B cell (primary cell): ENCODE measurements at places on chromosomes 7 and 10.

DNA sequence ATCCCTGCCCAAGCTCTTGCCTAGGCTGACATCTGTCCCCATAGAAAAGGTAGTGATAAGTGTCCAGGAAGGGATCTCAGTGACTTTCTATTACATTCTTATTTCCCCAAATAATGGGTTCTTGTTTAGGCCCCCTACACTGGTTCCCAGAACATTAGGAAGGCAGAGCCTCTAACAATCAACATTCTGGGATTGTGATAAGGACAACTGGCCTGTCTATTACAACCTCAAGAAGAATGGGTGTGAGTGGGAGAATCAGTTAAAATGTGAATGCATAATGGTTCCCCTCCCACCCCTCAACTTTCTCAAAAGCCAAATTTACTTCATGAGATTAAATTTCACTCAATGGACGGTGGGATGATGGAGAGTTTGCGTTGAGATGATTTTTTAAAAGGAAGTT is 6.4 kb upstream of the ANKRD1 start:
- no peak for DNase-seq

GRCh38 chr7:79436378-79436777 is 17.1 kb downstream of the MAGI2 start:
- no peak for DNase-seq

GRCh38 chr10:31146491-31147209 is 115.0 kb upstream of the ZNF438 start:
- DNase-seq: no peak

DNA sequence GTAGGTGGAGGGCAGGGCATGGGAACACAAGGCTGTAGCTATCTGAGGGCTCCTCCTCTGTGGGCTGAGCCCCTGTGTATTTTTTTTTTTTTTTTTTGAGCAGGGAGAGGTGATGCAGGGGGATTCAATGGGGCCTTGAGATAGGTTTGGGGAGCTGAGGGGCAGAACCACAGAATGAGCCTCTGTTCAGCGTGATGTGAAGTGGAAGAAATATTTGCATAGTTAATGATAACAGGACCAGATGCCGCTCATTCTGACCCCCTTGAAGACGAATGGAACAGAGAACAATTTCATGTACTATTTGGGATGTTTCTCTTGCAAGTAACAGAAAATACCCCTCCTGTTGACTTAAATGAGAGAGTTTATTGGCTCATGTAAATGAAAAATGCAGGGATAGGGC is 69.7 kb upstream of the EMX2 start:
- DNase-seq: no peak

DNA sequence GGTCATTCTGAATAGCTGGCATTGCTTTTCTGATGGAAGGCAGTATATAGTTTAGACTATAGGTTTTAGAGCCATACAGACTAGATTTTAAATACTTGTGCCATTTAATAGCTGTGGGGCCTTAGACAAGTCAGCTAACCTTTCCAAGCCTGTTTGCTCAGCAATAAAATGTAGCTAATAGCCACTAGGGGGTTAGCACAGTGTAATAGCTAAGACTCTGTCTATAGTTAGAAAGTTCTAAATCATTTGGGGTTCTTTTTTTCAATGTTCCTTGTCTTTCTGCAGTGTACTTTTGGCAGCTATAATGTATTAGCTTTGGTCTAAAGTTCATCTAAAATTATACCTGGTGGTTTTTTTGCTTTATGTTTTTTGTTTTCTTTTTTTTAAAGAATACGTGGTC is 7.5 kb upstream of the KIFBP start:
- no peak for DNase-seq

GRCh38 chr10:69360485-69361302 is 56.0 kb downstream of the TACR2 start:
- DNase-seq: no peak

DNA sequence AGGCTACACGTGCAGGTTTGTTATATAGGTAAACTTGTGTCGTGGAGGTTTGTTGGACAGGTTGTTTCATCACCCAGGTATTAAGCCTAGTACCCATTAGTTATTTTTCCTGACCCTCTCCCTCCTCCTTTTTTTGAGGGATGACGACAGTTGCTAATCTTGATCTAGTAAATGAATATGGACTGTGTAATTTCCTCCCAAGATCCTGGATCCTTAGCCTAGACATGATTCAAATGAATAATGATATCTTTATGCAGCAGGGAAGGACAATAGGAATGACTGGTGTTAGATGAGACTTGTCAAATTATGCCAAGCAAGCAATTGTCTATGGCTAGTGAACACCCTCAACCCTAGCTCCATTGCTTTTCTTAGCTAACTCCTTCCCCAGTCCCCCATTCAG is 156.2 kb downstream of the PLPP4 start:
- no peak for DNase-seq

GRCh38 chr10:91690996-91691676 is 58.3 kb upstream of the PPP1R3C start:
- no peak for DNase-seq

DNA sequence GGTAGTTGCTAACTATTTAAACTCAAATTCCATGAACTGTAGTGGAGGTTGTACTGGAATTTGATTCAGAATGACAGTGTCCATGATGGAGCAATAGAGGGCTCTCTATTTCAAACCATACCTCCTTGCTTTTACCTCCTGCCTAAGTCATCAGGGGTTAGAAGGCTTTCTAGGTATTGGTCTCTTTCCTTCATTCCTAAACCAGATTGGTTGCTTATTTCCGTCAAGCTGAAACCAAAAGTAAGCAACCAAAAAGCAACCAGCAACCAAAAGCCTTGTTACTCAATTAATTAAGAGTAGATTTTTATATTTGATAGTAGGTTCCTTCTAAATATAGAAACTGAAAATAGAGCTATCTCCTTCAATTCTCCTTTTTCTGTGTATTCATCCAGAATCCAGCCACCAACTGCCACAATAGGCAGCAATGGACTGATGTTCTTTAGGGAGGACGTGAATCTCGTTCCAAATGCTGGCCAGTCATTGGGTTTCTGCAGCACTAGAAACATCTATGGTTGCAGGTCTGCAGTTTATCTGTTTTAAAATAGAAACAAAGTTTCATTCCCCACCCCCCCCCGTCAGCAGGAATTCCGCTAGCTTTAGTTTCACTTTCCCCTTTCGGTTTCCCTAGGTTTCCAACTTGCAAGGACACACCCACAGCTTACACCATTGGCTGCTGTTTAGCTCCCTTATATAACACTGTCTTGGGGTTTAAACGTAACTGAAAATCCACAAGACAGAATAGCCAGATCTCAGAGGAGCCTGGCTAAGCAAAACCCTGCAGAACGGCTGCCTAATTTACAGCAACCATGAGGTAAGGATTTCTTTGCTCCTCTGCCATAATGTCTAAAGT is at the start of gene IFIT1:
Gene IFIT1, plus strand, starts transcription at position 717 of the 850 bp plus-strand sequence. Its CDS starts 90 bp downstream, at position 807.
- DNase-seq: peak; percentile 78

DNA sequence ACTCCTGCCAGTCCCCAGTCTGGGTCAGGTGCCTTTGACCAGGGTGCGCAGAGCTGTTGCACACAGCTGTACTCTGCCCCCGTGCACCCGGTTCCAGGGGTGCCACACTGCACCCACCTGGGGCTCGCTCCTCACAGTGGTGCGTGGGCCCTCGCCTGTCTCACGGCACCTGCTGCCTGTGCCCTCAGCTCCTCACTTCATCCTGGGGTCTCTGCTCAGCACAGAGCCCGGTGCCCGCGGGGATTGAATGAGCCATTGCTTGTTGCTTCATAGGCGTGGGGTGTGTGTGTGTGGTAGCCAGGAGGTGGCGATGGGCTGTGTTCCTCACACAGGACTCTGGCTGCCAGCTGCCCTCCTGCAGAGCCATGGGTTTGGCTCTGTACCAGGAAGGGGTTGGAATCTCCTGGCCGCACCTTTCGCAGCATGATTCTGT is 18.5 kb downstream of the EIF3B start:
- DNase-seq: no peak

- DNase-seq: no peak
Measured at GRCh38 chr7:66143876-66144332, 29.3 kb downstream of the CRCP start.

DNA sequence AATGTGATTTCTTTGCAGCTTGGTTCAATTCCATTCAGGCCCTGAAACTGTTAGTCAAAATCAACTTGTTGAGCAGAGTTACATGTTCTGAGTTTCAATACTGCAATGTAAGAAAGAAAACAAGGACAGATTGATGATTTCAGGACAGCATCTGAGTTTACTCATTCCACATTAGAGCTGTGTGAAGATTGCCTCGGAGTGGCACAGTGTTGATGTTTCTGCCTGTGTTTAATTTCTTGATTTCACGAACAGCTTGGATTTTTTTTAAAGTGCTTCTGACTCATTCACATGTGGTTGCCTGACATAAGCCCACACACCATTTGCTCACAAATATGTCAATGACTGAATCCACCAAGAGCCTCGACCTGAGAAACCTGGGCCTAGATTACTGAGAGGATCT is 101.2 kb upstream of the PARD3 start:
- DNase-seq: no peak

DNA sequence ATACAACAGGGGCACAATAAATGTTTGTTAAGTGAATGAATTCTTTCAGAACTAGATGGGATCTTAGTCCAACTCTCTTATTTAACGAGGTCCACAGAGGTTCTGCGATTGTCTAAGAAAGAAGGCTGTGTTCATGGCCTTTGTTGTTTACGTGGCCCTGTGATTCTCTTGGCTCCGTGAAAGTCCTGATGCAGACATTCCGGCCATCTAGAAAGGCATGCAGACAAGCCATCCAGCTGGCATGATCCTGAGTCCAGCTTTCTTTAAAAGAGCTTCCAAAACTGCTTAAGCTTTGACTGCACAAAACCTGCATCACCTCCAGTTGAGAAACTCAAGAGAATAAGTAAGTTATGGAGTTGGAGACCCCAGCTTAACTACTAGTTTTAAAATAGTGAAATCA is 26.0 kb downstream of the EGFR start:
- no peak for DNase-seq

DNA sequence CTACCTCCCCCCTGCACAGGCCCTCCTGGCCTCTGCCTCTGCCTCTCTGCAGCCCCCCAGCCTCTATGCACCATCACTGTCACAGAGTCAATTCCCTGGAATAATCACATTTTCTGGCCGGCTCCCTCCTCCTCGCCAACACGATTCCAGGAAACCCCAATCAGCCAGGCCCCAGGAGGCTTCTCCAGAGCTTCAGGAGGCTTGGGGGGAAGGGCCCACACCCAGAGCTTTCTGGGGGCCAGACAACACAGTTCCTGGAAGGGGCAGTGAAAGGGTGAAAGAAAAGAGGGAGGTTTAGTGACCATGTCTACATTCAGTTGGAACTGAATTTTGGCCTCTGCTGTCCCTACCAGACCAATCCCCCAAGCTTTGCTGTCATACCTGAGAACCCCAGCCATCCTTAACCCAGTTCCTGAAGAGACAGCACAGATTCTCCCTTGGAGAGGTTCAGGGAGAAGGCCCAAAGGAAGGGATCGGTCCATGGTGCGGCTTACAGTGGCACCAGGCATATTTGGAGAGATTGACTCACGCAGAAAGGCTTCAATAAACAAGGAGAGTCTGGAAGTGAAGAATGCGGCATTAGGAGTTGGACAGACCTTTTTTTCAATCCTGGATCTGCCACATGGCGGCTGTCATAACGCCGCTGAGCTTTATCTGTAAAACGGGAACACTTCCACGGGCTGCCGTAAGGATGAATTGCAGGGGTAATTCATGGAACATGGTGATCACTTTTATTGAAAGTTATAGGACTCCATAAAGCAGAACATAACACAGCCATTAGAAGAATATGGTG is 89.0 kb downstream of the NEURL1 start:
- no peak for DNase-seq

- no peak for DNase-seq
Measured at GRCh38 chr7:27961255-27961654, 219.3 kb downstream of the JAZF1 start.

DNA sequence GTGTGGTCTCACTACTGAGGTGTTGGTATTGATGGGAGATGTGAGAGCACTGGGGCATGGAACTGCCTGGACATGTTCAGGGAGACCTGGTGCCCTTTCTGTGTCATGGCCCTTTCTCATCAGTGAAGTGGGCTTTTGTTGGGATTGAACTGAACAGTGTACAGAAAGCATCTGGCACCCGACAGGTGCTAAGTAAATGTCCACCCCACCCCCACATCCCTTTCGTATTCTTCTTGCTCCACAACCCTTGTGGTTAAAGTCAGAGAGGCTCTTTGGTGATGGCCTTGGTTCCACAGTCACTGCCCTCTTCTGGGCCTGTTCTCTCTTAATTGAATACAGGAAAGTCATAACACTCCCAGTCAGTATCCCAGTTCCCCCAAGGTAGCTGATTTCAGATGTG is 5.4 kb downstream of the NOM1 start:
- no peak for DNase-seq

DNA sequence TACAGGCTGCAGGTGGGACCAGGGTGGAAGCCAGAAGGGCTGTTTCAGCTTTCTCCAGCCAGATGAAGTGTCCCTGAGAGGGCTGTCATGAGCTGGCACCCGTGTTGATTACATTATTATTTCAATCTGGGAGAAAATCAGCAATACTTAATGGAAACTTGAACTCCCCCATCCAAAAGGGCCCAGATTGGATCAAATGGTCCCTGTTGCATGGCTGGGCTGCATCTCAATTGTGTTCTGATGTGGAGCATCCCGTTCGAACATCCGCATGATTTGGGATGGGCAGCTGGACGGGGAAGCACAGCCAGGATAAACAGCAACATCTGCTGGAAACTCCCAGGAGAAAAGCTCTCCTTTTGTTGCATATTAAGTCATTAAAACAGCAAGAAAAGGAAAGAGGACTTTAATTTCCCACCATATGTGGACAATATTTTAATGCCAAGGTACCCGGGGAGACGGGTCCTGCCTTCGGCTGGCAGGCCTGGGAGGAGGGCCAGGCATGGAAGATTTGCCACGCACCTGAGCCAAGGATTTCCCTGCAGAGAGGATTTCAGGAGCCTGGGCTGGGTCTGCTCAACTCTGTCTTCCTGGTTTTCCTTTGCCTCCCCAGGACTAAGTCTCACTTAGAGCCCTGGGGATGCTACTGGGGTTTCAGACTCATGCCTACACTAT is 52.4 kb downstream of the NPTX2 start:
- DNase-seq: no peak

DNA sequence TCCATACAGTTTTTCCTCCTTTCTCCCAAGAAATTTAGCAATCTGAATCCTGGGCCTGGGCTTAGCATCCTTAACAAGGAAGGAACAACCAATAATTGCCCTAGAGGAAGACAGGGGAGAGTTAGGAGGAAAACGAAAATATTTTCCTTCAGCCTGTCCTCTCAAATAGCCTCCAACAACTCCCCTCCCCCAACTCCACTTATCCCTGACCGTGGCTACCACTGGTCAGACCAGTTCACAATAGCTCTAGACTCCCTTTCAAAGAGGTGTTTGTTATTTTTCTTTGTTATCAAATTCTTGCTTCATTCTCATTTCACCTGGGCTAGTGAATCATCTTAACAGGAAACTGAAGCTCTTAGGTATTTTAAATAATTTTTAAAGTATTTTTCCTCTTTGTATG is 114.1 kb downstream of the CPED1 start:
- no peak for DNase-seq

DNA sequence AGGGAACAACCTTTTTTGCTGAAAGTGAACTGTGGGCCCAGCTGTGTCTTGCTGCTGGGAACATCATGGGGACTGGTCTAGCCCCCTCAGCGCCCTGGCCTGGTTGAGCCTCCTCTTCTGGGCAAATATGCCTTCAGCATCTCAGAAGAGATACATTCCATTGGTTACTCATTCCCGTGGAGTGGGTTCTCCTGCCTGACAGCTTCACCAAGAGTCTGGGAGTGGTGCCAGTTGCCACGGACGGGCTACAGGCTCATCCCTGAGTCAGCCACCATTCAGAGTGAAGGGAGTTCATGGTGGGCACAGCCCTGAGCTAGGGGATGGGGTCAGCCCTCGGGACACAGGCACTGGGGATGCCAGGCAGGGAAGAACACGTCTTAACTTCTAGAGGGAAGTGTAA is 81.9 kb downstream of the RAMP3 start:
- DNase-seq: no peak

GRCh38 chr7:85230623-85231022 is 43.8 kb upstream of the SEMA3D start:
- peak; percentile 62 for DNase-seq
